Calu3 (cell line): ENCODE measurements at places on chromosomes 13 and 19. TPM values are rescaled to one million over a fixed set of nuclear protein-coding genes. Genes with fewer than 3 reads are reported as not detected.

FGF22 gene
- 0.24 and 0.39 TPM in 2 replicates for total RNA-seq

GRCh38 chr13:21901336-21901735, 230.5 kb downstream of the FGF9 start:
- no peak for DNase-seq

ZNF525 gene
- 20.7 and 21.2 TPM in 2 replicates for total RNA-seq

GRCh38 chr19:6312018-6312417, 21.4 kb downstream of the ACER1 start:
- DNase-seq: no peak

TRPC4 gene
- 0.20 TPM in 1 of 2 replicates, not detected in the other for total RNA-seq

MADCAM1 gene
- 0.34 and 0.47 TPM in 2 replicates for total RNA-seq

ZNF625 gene
- not detected in 2 replicates for total RNA-seq

NLRP5 gene
- not detected in 2 replicates for total RNA-seq

GRCh38 chr13:51311957-51312520, 27.5 kb upstream of the SERPINE3 start:
- DNase-seq: no peak

TMPRSS9 gene
- not detected in 2 replicates for total RNA-seq

SIRT6 gene
- 22.9 and 26.6 TPM in 2 replicates for total RNA-seq

DNA sequence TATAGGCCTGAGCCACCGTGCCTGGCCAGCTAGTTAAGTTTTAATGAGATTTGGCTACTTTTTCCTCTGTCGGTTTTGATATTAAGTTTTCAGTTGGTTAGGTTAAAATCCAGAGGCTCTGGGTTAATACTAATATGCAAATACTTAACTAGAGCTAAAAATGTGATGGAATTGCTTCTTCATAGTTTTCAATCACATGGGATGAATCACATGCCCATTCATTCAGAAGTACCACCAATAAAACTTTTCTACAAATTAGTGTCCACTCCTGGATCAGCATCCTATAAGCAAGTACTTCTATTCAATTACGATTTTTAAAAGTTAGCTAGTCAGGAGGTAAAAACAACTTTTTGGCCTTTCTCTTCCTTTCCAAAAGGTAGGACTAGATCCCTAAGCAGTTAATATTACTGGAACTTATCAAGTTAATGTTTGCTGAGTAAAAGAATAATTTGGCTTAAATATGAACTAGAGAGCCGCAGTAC, 4.3 kb downstream of the SLC25A30 start:
- DNase-seq: no peak

DNA sequence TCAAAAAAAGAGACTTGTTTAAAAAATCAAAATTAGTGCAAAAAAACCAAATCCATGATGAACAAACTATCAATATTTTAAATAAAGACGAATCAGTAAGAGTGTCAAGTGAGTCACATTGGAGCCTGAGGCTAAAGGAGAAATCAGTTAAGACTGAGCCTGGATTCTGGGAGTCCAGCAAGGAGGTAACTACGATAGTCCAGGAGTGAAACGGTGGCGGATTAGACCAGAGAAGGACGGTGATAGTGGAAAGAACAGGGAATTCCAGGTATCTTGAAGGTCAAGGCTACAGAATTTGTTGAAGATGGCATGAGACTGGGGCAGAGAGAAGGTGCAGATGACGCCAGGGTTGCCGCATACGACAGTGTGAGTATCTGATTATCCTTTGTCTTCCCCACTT, 7.0 kb upstream of the NPAS1 start:
- DNase-seq: no peak

SIGLEC7 gene
- not detected in 2 replicates for total RNA-seq

DNA sequence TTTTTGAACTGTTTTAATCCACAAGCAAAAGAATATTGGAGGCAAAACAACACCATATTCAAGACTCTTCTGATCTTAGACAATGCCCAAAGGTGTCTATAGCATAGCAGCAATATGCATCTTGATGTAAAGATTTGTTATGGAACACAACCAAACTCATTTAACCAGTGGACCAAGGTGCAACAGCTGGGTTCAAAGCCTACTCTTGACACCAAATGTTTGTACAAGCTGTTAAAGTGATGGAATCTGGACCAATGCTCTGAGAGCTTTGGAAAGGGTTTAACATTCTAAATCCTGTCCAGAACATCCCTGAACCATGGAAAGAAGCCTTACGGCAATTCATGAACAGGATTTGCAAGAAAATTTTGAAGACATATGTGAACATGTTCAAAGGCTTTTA, 520.0 kb downstream of the GPC6 start:
- DNase-seq: no peak

GRCh38 chr13:76512721-76513145, 373.5 kb downstream of the KCTD12 start:
- DNase-seq: no peak

DNA sequence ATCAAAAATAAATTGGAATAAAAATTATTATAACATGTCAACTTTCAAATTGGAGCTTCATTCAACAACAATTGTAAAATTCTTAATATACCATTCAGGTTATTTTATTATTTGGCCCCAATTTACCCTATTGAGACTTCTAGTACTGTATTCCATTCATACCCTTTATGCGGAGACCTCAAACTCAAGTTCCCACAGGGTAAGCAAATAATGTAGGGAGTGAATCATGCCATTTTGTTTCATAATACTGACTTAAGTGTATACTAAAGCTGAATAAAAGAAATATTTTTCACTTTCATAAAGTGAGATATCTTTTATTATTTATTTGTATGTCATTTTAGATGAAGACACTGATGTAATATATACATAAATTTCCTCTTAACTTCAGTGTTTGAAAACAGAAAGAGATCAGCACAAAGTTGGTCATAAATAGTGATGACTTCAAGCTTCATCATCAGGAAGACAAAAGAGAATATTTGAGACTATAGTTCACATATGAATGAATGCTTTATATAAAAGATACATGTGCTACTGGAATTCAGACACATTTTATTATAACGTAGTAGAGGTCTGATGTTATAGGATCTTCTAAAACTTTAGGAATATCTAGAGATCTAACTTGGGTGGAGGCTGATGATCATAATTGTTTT, 894.4 kb upstream of the PCDH9 start:
- no peak for DNase-seq

- DNase-seq: peak; percentile 65
Measured at GRCh38 chr19:3821857-3822364, 35.7 kb upstream of the MATK start.

- DNase-seq: no peak
Measured at GRCh38 chr13:98950705-98951104, 27.2 kb downstream of the DOCK9 start.

DNA sequence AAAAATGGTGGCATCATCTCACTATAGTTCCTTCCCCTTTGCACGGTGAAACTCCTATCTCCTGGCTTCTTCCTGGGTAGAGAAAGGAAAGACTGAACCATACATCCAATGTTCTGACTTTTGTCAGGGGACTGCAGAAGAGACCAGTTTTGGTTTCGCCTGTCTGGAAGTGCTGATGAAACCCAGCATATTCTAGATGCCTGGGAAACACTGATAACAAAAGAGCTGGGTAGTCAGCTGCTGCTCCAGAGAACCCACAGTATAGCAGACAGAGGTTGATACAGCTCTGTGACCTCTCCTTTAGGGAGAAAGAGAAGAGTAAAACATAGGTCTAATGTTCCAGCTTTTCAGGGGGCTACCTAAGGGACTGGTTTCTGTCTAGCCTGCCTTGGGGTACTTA, 695.3 kb downstream of the DIAPH3 start:
- no peak for DNase-seq

ZNF417 gene
- total RNA-seq: 14.9 and 17.2 TPM in 2 replicates

GRCh38 chr19:8123683-8124082, 25.7 kb downstream of the FBN3 start:
- DNase-seq: no peak

PCDH9 gene
- total RNA-seq: 1.3 and 2.1 TPM in 2 replicates

GRCh38 chr13:79445968-79446645, 34.8 kb upstream of the NDFIP2 start:
- no peak for DNase-seq

TBXA2R gene
- total RNA-seq: 0.20 and 0.24 TPM in 2 replicates

DNA sequence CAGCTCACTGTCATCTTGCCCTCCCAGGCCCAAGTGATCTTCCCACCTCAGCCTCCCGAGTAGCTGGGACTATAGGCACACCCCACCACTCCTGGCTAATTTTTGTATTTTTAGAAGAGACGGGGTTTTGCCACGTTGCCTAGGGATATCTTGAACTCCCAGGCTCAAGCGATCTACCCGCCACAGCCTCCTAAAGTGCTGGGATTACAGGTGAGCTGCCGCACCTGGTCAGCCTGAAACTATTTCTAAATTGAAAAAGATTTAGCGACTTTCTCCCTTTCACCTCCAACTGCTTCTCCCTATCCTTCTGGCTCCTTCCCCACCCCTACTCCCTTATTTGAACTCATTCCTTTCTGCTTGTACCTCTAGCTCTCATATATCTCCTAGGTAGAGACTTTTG, 19.8 kb upstream of the NAA16 start:
- DNase-seq: no peak

DNA sequence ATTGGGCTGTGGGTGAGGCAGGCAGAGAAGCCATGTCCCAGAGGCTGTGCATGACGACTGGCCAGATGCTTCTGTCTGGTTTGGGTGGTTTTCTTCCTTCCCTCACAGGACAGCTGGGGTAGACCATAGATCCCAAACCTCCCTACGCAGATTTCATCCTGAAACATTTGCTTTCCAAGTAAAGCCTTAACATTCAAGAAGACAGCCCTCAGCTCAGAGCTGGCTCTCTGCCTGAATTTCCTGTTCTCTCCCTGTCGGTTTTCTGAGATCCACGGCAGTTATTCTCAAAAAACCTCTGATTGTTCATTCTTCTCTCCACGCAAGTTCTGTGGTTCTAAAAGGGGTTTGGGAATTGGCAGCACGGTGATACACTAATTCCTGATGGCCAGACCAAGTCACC, 25.3 kb downstream of the UQCRFS1 start:
- DNase-seq: no peak

DNA sequence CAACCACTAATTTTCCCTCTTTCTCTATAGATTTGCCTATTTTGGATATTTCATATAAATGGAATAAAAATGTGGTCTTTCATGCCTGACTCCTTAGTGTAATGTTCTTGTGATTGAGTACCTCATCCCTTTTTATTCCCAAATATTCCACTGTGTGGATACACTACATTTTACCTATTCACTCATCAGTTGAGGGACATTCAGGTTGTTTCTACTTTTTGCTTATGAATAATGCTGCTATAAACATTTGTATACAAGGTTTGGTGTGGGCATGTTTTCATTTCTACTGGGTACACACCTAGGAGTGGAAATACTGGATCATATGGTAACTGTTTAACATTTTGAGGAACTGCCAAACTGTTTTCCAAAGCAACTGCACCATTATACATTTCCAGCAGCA, 5.1 kb upstream of the WBP4 start:
- DNase-seq: no peak

COL4A1 gene
- total RNA-seq: 0.12 TPM in 1 of 2 replicates, not detected in the other

- DNase-seq: no peak
Measured at GRCh38 chr19:12346896-12347295, 13.5 kb upstream of the ZNF563 start.

DNA sequence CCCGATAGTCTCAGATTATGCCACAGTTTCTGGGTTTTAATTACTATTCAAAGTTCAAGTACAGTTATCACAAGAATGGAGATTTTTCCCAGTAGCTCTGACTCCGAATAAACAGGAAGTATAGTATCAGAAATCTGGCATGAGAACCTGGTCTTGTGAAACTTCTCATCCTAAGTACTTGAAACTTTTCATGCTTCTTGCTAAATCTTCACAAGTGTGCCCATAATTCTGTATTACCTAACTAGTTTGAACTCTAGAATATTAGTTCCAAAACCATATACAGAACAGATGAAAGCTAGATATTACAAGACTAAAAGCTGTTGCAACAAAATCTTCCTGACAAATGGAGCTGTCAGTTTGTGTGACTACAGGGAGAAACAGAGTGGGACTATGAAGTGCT, 70.5 kb upstream of the CSNK1A1L start:
- DNase-seq: no peak
